ENCODE measurements at places on chromosomes 3 and 15.
A peak's percentile ranks its signal among the peaks of the same experiment; 100 is the strongest.

GRCh38 chr3:154022606-154023005 lies 98.6 kb upstream of the ARHGEF26 start:
- DNase-seq, result no peak

DNA sequence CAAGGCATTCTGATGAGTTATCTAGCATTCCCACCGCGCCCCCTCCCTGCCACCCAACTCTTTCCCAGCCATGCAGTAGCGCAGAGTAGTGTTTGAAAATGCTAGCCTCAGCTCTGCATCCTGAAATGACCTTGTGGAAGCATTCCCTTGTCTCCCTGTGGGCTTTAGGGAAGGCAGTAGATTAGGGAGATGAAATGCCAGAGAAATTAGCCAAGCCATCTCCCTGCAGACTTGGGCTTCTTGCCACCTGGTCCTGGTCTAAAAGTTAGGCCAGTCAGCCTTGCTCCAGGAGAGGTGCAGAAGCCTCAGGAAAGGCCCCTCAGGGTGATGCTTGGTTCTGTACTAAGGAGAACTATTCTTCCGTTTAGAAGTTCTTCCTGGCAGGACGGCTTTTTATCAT lies 231.2 kb downstream of the CACNA2D3 start:
- DNase-seq, result peak; percentile 24

GRCh38 chr15:35928847-35929246 lies 382.9 kb upstream of the DPH6 start:
- DNase-seq, result no peak

GRCh38 chr3:73446467-73447110 lies 178.2 kb downstream of the PDZRN3 start:
- no peak for DNase-seq

DNA sequence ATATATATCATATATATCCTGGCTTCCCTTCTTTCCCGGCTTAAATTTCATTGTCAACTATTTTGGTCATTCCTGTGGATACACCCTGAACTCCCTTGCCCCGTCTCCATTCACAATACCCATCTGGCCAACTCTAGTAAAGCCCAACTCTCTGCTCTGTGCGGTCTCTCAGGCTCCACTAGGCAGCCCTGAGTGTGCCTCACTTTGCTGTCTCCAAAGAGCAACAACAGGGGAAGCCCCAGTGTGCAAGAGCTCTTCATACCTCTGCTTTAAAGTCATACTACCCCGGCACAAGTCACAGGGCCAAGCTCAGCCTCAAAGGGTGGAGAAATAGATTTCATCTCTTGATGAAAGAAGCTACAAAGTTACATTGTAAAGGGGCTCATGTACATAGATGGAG lies 18.9 kb upstream of the FEM1B start:
- DNase-seq, result no peak
